ENCODE measurements at places on chromosomes 1 and 21. TPM values are rescaled to one million over a fixed set of nuclear protein-coding genes. Genes with fewer than 3 reads are reported as not detected.

KRTAP10-11 gene
- total RNA-seq, result not detected

TPTE gene
- total RNA-seq, result not detected

PUM1 gene
- total RNA-seq, result 83.7 TPM

INSRR gene
- total RNA-seq, result 0.24 TPM

LY9 gene
- 0.16 TPM for total RNA-seq

DMBX1 gene
- total RNA-seq, result not detected

NPPB gene
- 7,162 TPM for total RNA-seq

GRCh38 chr21:27776925-27777553, 810.2 kb upstream of the ADAMTS5 start:
- DNase-seq, result no peak

- DNase-seq, result no peak
These were observed 42.6 kb downstream of the SIM2 start for GRCh38 chr21:36741506-36741905.

- no peak for DNase-seq
These were observed 9.2 kb downstream of the RORC start for GRCh38 chr1:151822404-151822803.

DNA sequence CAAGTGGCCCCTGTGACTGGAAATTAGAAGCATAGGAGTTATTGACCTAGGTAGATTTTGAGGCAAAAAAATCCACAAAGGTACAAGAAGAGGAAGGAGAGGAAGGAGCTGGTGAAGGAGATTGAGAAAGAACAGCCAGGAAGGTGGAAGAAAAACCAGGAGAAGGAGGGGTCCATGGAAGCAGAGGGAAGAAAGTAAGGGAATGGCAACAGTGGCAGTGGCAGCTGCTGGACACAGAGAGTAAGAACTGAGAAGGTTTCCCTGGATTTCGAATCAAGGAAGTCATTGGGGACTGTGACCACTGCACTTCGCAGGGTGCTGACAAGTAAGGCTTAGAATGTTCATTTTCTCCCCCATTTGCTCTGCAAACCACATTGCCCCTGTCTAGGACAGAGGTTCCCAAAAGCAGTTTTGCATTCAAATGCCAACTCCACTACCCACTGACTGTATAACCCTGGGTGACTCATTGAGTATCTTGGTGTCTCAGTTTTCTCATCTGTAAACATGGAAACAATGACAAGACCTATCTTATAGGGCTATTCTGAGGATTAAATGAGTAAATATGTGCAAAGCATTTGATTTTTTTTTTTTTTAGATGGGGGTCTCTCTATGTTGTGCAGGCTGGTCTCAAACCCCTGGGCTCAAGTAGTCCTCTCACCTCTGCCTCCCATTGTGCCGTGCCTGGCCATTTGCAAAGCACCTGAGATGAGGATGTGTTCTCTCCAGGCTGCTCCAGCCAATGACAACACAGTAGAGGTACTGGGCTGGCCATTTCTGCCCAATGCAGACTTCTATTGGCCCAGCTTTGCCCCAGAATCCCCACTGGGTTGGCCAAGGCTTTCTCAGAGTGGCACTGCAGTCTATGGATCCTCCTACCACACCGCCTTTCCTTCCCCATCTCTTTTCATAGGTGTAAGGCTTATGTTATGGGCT, 9.3 kb upstream of the CAPN2 start:
- no peak for DNase-seq

DNA sequence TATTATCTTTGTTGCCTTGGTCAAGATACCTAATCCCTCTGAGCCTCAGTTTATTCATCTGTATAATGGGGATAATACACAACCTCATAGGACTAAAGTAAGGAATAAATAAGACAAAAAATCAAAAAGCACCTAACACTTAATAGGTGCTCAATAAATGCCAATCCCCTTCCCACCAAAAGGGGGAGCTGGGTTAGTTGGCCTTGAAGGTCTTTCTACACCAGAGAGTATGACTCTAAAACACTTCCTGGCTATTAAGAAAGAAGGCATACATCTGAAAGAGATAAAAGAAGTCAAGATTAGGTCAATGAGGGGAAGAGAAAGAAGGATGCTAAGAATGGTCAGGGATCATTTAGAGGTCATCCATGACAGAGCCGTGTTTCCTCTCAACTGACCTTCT, 11.1 kb downstream of the VSIG8 start:
- DNase-seq, result no peak

DNA sequence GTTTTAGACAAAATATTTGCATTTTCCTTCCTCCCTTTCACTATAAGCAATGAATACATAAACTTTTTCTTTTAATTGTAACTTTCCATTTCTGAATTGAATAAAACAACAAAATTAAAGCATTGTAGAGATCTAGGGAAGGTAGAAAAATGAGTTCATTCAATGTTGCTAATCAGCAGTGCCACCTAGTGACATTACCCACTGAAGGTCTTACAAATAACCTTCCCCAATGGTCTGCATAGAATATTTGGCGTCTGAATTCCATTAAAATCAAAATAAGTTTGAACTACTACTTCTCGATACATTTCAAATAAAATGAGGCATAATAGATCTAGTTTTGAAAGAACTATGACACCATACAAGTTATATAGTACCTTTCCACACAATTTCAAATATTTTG, 19.6 kb downstream of the FH start:
- no peak for DNase-seq

DNA sequence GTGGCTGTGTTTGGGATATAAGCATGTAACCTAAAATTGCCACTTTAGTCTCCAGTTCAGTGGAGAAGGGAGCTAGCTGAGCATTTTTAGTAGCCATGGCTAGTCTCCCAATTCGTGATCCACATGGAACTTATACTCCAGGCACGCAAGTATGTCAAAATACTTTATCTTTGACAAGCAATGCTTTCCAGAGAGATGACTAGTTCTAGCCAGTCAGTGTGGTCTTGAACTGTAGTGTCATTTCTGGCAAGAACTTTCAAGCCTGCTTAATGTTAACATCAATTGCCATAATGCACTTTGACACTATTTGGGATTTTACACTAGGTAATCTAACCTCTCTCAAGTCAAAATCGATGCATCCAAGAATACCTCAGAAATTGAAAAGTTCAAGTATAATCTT, 660.0 kb downstream of the PTPRC start:
- no peak for DNase-seq

GRCh38 chr1:84583648-84584047, 9.4 kb upstream of the CTBS start:
- DNase-seq, result no peak

- DNase-seq, result no peak
These were observed 92.0 kb downstream of the CASZ1 start for GRCh38 chr1:10704368-10704882.

- no peak for DNase-seq
These were observed 45.9 kb downstream of the ZNF697 start for GRCh38 chr1:119602169-119602568.

DNA sequence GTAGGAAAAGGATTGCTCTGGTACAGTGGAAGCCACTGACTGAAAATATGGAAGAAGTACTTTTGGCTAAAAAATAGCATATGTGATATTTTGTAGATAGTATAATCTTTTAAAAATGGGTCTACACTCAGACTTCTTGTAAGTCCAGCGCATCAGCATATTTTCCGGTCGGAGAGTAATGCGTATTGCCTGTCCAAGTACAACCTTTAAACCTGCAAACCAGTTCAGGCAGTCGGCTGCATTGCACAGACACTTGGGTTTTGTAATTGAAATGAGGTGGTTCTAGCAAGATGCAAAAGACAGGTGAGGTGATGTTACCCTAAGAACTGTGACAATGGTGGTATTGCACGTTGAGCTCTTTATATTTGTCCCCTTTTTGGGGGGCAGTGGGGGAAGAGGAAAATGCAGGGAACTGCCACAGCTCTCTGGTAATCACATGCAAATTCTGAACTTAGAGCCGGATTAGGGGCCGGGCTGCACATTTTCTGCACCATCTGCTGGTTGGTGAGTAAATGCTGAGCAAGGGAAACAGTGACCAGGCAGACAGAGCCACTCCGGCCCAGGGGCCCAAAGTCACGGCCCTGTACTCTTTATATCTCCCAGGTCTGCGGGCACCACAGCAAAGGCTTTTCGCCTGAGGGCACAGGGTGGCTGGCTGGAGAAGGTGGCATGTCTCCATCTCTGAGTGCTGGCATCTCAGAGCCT, 2.3 kb downstream of the GPR137B start:
- peak; percentile 75 for DNase-seq

DNA sequence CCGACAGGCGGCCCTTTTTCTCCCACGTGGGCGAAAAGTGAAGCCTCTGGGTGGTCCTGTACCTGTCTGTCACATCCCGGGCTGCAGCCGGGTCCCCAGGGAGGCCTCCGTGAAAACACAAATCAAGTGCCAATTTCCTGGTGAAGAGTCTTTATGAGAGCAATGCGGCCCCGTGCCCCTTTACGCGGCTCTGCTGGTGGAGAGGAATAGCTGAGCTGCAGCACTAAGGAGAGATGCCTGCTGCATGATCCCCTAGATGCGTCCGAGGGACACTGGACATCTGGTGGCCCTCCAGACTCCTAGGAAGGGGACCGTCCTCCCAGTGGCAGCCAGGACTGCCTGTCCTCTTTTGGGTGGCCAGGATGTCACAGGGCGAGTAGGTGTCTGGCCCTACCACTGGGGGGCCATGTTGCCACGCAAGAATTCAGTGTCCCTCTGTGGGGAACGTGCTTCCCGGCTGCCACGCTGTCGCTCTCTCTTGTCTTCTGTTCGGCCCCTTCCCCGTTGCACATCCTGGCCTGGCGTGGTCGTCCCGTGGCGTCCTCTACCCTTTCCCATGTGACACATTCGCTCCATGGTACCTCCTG, 38.7 kb downstream of the COL18A1 start:
- no peak for DNase-seq

Data from cardiac septum (tissue), 1 donor.